HFFc6 (cell line): ENCODE measurements at places on chromosomes 1 and 21. TPM values are rescaled to one million over a fixed set of nuclear protein-coding genes. Genes with fewer than 3 reads are reported as not detected.
A peak's percentile ranks its signal among the peaks of the same experiment; 100 is the strongest.

DNA sequence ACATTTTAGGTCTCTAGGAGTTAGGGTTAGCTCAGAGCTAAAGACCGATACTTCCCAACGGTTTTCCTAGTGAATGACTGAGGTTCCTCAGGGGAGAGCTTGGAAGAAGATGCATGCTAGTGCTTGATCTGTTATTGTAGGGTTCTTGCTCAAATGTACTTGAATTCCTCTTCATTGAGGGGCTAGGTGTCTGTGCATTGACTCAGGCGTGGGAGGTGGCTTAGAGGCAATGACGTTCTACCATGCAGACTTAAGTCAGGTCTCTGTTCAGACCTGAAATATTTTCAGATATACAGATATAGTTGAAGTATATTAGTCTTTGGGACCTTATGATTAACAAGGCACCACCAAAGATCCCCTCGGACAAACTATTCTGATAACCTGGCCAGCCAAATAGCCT lies 23.5 kb downstream of the S100A10 start:
- H3K4me3 ChIP-seq = no peak overlapping the region
- no peaks in the 10 kb centered on the region for H3K36me3 ChIP-seq
- H3K27ac ChIP-seq = no peak overlapping the region
- H3K4me1 ChIP-seq = peaks cover 44% of the 10 kb centered on the region
- peaks cover 4% of the 10 kb centered on the region; the same call in 1 of the 2 replicates for H3K27me3 ChIP-seq
- DNase-seq = no peak

DNA sequence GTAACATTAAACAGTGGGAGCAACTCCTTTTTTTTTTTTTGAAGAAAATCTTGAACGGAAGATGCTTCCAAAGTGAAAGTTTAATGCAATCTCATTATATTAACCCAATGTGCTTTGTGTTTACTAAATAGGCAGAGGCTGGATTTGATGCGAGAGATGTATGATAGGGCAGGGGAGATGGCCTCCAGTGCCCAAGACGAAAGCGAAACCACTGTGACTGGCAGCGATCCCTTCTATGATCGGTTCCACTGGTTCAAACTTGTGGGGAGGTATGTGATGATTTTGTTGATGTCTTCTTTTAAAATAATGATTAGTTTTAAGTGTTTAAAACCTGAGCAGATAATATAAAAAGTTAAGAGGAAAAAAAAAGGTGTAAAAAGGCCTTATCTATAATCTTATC lies 74.2 kb upstream of the PGD start:
- no peaks in the 10 kb centered on the region for H3K4me1 ChIP-seq
- H3K36me3 ChIP-seq = peaks cover 17% of the 10 kb centered on the region
- no peak overlapping the region for H3K27ac ChIP-seq
- no peak overlapping the region for H3K4me3 ChIP-seq

DNA sequence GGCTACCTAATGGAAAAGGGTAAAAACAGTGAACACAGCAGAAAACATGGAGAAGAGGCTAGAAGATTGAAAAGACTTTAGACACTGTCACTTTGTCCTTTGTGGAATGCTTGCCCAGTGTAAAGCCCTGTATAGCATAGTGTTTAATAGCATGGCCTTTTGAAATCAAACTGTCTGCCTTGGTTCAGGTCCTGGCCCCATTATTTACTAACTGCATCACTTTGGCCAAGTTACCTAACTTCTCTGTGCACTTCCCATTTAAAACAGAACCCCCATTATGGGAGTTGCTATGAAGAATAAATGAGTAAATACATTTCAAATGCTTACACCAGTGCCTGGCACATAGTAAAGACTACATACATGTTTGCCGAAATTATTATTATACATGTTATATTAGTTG lies 12.1 kb downstream of the PHC2 start:
- no peak overlapping the region for H3K4me3 ChIP-seq
- peaks cover 44% of the 10 kb centered on the region for H3K36me3 ChIP-seq
- H3K27me3 ChIP-seq = no peaks in the 10 kb centered on the region; the same call in 1 of the 2 replicates
- H3K27ac ChIP-seq = no peak overlapping the region
- no peak for DNase-seq

GRCh38 chr1:24409535-24409934 lies 4.0 kb downstream of the STPG1 start:
- H3K4me1 ChIP-seq = peaks cover 51% of the 10 kb centered on the region
- H3K4me3 ChIP-seq = peak overlapping the region; percentile 60
- peaks cover 22% of the 10 kb centered on the region for H3K36me3 ChIP-seq
- H3K27ac ChIP-seq = peak overlapping the region; percentile 86

GRCh38 chr1:184387069-184387475 lies 243 bp downstream of the C1orf21 start:
- H3K4me1 ChIP-seq = peaks cover 33% of the 10 kb centered on the region
- DNase-seq = no peak
- H3K36me3 ChIP-seq = no peaks in the 10 kb centered on the region
- peaks cover 7% of the 10 kb centered on the region; the same call in 1 of the 2 replicates for H3K27me3 ChIP-seq
- H3K4me3 ChIP-seq = peak overlapping the region; percentile 86

DNA sequence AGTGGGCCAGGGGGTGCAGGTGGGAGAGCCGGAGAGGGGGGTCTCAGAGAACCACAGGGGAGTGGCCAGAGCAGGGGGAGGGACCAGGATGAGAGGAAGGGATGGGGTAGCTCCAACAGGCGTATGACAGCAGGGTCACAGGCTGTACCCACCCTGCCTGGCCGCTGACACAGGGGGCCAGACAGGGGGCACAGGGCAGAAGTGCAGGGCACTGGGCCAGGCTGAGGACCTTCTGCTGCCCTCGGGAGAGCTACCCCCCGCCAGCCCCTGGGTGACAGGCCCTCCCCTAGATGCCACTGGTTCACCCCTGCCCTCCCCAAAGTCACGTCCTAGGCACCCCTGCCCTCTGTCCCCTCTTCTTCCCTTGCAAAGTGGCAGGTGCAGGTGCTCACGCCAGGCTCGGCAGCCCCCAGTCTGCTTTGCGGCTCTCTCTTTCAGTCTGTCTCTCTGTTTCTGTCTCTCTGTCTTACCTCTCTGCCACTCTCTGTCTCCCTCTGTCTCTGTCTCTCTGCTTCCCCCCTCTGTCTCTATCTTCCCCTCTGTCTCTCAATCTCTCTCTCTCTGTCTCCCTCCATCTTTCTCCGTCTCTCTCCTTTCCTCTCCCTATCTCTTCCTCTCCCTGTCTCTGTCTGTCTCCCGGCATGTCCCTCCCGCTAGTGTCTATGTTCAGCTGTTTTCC lies 48.5 kb downstream of the WNT9A start:
- no peaks in the 10 kb centered on the region for H3K4me1 ChIP-seq
- no peak for DNase-seq
- no peaks in the 10 kb centered on the region for H3K36me3 ChIP-seq
- H3K4me3 ChIP-seq = no peak overlapping the region

GRCh38 chr1:24077278-24077978 lies 34.5 kb downstream of the MYOM3 start:
- DNase-seq = no peak
- no peak overlapping the region for H3K4me3 ChIP-seq
- H3K36me3 ChIP-seq = no peaks in the 10 kb centered on the region
- no peaks in the 10 kb centered on the region for H3K4me1 ChIP-seq

DNA sequence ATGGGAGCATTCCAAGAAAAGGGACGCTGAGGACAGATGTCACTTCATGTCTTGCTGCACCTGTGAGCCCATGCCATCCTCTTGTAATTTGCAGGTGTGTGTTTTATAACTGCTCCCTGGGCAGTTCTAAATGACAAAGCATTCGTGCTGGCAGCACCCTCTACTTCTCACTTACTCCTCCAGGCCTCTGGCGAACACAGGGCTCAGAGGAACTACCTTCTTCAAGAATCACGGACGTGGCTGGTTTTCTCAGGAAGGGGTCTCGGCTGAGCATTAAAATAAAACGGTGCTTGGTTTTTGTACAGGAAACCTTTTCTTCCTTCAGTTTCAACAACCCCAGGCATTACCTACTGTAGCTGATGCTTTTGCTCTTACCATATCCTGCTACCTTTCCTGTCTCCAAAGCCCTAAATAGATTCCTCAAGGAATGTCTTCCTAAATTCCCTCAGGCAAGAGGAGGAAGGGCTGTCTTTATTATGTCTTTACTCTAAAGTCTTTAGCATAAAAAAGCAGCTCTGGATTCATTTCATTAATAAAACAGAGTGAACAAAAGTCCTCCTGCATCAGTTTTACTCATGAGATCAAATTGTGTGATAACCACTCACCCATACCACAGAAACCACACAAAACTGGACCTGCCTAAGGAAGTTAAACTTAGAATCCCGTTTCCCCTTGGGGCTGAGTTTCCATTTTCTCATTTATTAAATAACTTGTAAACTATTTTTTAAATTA lies 79.0 kb upstream of the MAP10 start:
- DNase-seq = peak; percentile 8
- no peak overlapping the region for H3K27ac ChIP-seq
- H3K27me3 ChIP-seq = peaks cover 1% of the 10 kb centered on the region; the same call in 1 of the 2 replicates
- no peak overlapping the region for H3K4me3 ChIP-seq

The VWA1 gene
- total RNA-seq = 0.17 and 0.37 TPM in 2 replicates

The CAPN8 gene
- total RNA-seq = not detected in 3 replicates

The SMPDL3B gene
- total RNA-seq = not detected in 3 replicates

DNA sequence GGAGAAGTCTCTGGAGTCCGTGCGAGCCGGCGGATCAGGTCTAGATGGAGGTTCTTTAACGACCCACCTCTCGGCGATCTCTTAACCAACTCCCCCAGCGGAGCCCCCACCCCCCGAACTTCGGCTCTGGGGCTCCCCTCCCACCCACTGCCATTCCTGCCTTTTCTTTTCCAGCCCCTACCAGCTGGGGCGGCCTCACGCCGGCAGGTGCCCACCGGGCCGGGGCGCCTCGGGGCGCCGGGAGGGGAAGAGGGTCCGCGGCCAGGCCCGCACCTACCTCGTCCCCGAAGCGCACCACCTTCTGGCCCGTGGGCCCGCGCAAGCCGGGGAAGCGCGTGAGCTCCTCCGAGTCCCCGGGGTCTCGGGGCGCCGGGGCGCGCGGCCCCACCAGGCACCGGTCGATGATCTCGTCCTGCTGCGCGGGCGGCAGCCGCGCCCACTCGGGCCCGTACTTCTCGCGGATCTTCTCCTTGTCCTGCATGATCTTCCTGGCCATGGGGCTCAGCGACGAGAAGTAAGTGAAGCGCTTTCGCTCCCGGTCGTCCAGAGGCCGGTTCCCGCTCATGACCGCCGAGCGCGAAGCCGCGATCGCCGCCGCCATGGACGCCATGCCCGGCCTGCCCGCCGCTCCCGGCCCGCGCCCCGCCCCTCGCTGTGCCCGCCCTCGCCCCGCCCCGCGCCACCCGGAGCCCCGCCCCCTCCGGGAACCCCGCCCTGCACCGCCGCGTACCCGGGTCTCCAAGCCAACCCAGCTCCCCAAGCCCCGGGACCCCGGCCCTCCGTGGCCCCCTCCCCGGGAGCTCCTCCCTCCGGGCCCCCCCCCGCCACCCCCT lies at the start of gene C1orf198:
C1orf198 (minus strand) TSS at position 619 of the 833 bp plus-strand sequence; CDS start at position 610, 9 bp downstream.
- peak; percentile 44 for DNase-seq
- H3K36me3 ChIP-seq = peaks cover 27% of the 10 kb centered on the region
- H3K27me3 ChIP-seq = peaks cover 2% of the 10 kb centered on the region; the same call in 1 of the 2 replicates

DNA sequence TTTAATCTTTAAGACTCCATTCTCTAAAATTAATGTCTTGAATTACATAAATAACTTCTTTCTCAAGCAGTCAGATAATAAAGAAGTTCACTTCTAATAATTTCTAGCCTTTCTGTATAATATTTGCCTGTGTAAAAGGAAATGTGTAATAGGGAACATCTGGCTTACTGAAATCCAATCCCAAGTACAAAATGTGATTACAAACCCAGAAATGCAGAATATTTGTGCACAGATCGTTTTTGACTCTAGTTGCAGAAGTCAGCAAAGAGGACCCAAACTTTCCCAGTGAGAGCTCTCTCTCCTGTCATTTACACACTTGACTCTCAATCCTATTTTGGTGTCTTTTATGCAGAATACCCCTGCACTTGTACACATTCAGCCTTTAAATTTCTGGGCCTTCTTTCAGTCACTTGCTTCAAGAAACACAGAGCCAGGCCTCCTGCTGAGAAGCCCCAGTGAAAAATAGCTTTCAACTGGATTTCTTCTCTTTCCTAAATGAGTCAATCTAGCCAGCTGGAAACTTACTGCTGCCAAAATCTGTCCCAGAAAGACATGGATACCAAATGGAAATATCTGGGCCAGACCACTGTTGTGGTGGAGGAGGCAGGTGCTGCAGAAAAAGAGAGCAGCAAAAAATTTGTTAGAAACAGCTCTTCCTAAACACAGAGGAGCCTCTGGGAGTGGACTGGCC lies 68.5 kb upstream of the ADAM30 start:
- no peak for DNase-seq
- H3K36me3 ChIP-seq = peaks cover 42% of the 10 kb centered on the region
- peaks cover 2% of the 10 kb centered on the region for H3K27me3 ChIP-seq
- H3K27ac ChIP-seq = peak overlapping the region; percentile 67
- H3K4me3 ChIP-seq = no peak overlapping the region
- peaks cover 62% of the 10 kb centered on the region for H3K4me1 ChIP-seq

DNA sequence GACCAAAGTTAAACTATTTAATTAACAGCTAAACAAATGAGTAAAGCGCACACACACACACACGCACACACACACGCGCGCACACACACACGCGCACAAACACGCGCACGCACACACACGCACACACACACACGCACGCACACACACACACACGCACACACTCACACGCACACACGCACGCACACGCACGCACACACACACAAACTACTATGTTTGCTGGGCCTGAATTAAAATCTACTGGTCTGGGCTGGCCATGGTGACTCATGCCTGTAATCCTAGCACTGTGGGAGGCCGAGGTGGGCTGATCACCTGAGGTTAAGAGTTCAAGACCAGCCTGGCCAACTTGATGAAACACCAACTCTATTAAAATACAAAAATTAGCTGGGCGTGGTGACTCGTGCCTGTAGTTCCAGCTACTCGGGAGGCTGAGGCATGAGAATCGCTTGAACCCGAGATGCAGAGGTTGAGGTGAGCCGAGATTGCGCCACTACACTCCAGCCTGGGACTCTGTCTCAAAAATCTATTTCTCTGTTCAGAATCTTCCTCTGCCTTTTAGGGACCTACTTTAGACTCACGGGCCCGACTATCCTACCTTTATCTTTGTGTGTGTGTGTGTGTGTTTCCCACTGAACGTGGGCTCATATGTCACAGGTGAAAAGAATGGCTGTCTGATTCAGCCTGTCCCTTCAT lies 37.5 kb upstream of the DNAJC11 start:
- H3K4me1 ChIP-seq = peaks cover 31% of the 10 kb centered on the region
- peaks cover 2% of the 10 kb centered on the region for H3K27me3 ChIP-seq
- DNase-seq = no peak
- H3K4me3 ChIP-seq = no peak overlapping the region
